Sigmoid colon (tissue), 7 donors: ENCODE measurements at places on chromosomes 4 and X. TPM values are rescaled to one million over a fixed set of nuclear protein-coding genes. Genes with fewer than 3 reads are reported as not detected.
A peak's percentile ranks its signal among the peaks of the same experiment; 100 is the strongest.

- no peaks in the 10 kb centered on the region for H3K27me3 ChIP-seq
- H3K4me1 ChIP-seq = no peaks in the 10 kb centered on the region
- no peak overlapping the region for H3K27ac ChIP-seq
- H3K36me3 ChIP-seq = no peaks in the 10 kb centered on the region
- DNase-seq = no peak
These were observed 808.9 kb downstream of the RPA4 start for GRCh38 chrX:97692575-97692974.

DNA sequence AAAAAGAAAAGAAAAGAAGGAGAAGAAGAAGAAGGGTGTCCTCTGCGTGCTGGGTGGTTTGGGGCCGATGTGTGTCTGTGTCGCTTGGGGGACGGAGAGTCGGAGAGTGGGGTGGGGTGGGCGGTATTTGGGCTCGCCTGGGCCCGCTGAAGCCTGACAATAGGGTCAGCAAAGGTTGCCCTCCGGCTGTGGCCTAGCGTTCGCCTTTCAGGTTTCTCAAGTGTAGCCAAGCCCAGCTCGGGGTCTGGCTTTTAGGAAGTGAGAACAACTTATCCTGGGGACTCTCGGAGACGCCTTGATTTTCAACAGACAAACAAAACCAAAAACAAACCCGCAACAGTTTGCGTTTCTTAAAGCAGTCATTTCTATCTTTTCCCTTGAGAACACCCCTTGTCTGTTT, 4.1 kb upstream of the SOX3 start:
- no peak overlapping the region for H3K4me3 ChIP-seq
- H3K27ac ChIP-seq = no peak overlapping the region
- H3K27me3 ChIP-seq = peaks cover 71% of the 10 kb centered on the region
- H3K36me3 ChIP-seq = no peaks in the 10 kb centered on the region

Gene PCDH19
- 0.82 TPM for total RNA-seq

DNA sequence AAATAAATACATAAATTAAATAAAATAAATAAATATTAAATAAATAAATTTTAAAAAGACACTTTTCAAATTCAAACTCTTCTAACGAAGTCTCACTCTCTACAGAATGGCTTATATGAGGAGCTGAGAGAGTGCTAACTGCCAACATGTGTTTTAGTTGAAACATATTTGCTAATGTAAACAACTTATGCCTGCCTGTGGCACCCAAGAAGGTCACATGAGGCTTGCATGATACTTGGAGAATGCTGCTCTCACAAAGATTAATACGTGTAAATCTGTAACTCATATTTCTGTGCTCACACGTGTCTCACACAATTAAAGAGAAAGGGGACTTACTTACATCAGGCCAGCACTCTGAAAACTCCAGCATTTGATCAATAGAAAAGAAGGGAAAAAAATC, 43.2 kb upstream of the PITX2 start:
- no peak overlapping the region for H3K4me3 ChIP-seq
- H3K27ac ChIP-seq = no peak overlapping the region
- no peak for DNase-seq
- H3K4me1 ChIP-seq = no peaks in the 10 kb centered on the region
- no peaks in the 10 kb centered on the region for H3K27me3 ChIP-seq
- no peaks in the 10 kb centered on the region for H3K36me3 ChIP-seq

- H3K27me3 ChIP-seq = no peaks in the 10 kb centered on the region
- no peaks in the 10 kb centered on the region for H3K4me1 ChIP-seq
- no peak overlapping the region for H3K27ac ChIP-seq
- peak; percentile 63 for DNase-seq
- H3K4me3 ChIP-seq = no peak overlapping the region
- no peaks in the 10 kb centered on the region for H3K36me3 ChIP-seq
These were observed 227.6 kb upstream of the HDX start for GRCh38 chrX:84729809-84730208.

DNA sequence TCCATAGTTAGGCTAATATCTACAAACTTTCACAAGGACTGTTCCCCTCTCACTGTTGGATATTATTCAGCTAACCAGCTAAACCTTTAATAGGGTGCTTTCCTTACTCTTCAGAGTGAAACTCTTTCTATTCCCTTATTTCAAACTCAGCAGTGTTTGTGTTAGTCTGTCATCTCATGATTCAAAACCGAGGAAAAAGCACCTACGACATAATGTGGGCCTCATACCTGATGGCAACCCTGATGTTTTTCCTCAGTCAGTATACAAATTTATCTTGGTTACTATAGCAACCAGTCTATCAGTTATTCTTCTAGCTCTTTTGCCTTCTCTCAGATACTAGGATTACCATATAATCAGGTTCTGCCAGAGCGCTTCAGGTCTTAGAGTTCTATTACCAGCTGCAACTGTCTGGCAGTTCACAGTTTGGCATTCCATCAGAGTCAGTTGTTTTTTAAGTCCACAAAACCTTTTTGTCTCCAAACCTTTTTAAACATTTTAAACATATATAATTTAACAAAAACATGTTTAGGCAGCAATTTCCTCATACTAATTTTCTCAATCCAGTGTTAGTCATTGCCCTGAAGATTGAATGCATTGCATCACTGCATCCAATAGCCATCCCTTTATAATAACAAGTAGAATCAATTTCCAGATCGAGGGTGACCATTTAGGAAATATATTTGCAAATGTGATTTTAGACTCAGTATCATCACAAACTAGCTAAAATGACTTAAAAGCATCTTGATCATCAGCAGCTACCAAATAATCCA, 7.4 kb downstream of the WDR44 start:
- H3K4me3 ChIP-seq = no peak overlapping the region
- DNase-seq = no peak
- H3K36me3 ChIP-seq = no peaks in the 10 kb centered on the region
- H3K27ac ChIP-seq = no peak overlapping the region
- H3K4me1 ChIP-seq = no peaks in the 10 kb centered on the region

Gene WAS
- total RNA-seq = 6.1 TPM

DNA sequence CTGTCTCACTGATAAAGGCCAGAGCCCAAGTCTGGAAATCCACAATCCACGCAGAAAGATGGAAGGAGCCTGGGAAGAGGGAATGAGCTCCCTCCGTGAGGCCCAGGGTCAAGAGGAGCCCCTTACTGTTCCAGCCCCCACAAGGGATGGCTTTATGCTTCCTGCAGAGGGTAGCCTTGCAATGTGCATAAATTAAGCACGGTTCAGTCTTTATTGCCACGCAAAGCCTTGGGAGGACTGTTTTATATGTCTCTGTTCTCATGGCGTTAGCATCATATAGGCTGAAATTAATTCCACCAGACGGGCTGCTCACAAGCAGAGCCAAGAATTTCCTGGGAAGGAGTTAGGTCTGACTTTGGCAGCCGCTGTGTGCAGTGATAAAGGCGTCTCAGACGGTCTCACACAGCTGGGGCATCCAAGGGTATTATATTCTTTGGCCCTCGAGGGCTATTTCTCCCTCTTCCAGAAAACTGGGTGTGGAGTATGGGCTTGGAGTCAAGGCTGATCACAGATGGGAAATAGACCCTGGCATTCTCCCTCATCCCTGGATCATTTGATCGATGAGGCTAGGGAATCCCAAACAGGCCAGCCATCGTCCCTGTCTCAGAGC, 38.5 kb downstream of the CYTL1 start:
- no peaks in the 10 kb centered on the region for H3K36me3 ChIP-seq
- no peak overlapping the region for H3K27ac ChIP-seq
- DNase-seq = no peak
- no peak overlapping the region for H3K4me3 ChIP-seq
- no peaks in the 10 kb centered on the region for H3K27me3 ChIP-seq

Gene FAM241A
- 3.7 TPM for total RNA-seq

GRCh38 chrX:45850775-45851433, 650.2 kb upstream of the DIPK2B start:
- H3K27me3 ChIP-seq = peaks cover 7% of the 10 kb centered on the region
- H3K27ac ChIP-seq = no peak overlapping the region
- H3K36me3 ChIP-seq = no peaks in the 10 kb centered on the region
- DNase-seq = peak; percentile 66

DNA sequence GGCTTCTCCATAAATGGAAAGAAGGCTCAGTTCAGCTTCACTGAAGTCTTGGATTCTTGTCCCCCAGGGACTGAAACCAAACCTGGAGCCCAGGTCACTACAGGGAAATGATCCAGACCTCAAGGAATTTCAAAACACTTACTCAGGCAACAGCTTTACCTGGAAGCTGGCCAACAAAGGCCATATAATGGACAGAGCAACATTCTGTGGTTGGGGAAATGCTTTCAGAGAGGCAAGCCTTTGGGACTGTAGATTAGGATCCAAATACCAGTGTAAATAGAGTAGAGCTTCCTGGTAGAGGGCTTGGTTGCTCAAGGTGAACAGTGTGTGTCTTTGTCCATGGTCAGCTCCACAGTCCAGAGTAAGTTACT, 57.0 kb upstream of the PROM1 start:
- no peaks in the 10 kb centered on the region for H3K27me3 ChIP-seq
- no peak overlapping the region for H3K27ac ChIP-seq
- no peaks in the 10 kb centered on the region for H3K4me1 ChIP-seq
- no peak overlapping the region for H3K4me3 ChIP-seq
- DNase-seq = no peak

- no peak overlapping the region for H3K27ac ChIP-seq
- no peak overlapping the region for H3K4me3 ChIP-seq
- DNase-seq = no peak
- H3K4me1 ChIP-seq = peaks cover 9% of the 10 kb centered on the region
- no peaks in the 10 kb centered on the region for H3K27me3 ChIP-seq
These were observed 12.7 kb downstream of the FGFBP1 start for GRCh38 chr4:15925830-15926229.

Gene EGF
- 0.71 TPM for total RNA-seq

DNA sequence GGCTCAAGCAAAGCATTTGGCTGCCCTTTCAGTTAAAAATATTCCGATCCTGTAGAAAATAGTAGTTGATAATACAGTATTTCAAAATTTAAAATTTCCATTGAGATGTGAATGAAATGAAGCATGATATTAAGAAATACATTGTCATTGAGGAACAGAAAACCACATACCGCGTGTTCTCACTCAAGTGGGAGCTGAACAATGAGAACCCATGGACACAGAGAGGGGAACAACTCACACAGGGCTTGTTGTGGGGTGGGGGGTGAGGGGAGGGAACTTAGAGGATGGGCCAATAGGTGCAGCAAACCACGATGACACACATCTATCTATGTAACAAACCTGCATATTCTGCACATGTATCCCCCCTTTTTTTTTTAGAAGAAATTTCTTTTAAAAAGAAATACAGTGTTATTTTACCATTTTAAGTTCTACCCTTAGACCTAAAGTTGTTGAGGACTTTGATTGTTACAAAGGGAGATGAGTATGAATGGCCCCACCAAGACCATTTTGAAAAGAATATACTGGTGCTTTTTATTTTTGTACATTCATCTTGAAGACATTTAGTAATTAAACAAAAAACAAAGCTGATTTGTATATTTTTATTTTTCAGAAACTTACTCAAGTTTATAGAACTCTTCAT, 52.0 kb upstream of the IL13RA1 start:
- no peak for DNase-seq
- H3K4me1 ChIP-seq = no peaks in the 10 kb centered on the region
- H3K4me3 ChIP-seq = no peak overlapping the region
- no peaks in the 10 kb centered on the region for H3K27me3 ChIP-seq
- H3K27ac ChIP-seq = no peak overlapping the region

DNA sequence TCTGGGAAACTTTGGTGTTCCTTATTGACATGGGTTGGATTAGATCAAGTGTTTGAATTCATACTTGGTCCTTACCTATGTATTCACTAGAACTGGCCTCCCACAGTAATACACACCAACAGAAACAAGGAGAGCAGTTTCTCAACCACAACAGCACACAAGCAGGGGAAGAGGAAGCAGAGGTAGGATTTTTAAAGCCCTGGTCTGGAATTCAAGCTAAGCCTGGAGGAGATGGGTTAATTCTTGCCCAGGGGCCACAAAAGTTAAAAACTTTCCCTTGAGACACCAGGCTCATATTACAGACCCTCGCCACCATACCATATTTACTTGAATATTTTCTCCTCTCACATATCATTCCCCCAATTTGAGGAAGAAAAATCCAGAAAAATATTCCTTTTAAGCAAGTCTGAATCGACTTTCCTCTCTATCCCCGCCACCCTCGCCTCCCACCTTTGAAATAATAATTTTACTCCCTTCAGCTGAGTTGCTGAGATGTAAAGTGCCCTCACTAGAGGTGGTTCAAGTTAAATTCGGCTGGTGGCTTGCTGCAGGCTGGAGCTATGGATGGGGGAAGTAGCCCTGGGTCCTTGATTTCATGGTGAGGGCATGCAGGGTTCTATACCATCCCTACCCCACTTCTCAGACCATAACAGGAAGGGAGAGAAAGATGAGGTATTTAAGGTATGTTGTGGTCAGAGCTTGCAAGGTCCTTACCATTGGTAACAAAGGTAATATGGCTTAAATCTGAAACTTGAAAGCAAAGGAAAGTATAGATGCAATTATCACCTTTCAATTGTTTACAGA, 440.2 kb downstream of the INPP4B start:
- H3K4me3 ChIP-seq = peak overlapping the region; percentile 41
- H3K27me3 ChIP-seq = no peaks in the 10 kb centered on the region
- H3K27ac ChIP-seq = peak overlapping the region; percentile 61
- H3K4me1 ChIP-seq = peaks cover 8% of the 10 kb centered on the region
- no peak for DNase-seq
- H3K36me3 ChIP-seq = no peaks in the 10 kb centered on the region

DNA sequence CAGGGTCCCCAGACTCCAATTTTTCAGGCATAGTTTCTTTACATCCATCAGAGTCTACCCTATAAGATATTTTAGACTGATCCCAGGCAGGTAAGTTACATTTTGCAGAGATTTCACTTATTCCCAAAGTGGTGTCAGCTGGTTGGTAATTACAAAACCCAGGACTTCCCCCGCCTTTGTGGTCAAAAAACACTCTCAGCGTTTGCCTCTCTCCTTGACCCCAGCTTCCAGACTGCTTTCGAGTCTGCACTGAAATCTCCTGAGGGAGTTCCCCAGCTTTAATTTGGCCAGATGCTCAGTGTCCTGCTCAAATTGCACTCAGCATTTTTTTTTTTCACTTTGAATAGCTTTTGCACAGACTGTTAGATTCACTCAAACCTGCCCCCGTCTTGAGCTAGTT, 11.2 kb upstream of the AMOT start:
- H3K27me3 ChIP-seq = no peaks in the 10 kb centered on the region
- H3K4me1 ChIP-seq = peaks cover under 1% of the 10 kb centered on the region
- no peak overlapping the region for H3K27ac ChIP-seq
- no peaks in the 10 kb centered on the region for H3K36me3 ChIP-seq
- no peak overlapping the region for H3K4me3 ChIP-seq

Gene FAM114A1
- total RNA-seq = 136 TPM
